Kasumi-1 (cell line): ENCODE measurements at places on chromosomes 11 and 22.

DNA sequence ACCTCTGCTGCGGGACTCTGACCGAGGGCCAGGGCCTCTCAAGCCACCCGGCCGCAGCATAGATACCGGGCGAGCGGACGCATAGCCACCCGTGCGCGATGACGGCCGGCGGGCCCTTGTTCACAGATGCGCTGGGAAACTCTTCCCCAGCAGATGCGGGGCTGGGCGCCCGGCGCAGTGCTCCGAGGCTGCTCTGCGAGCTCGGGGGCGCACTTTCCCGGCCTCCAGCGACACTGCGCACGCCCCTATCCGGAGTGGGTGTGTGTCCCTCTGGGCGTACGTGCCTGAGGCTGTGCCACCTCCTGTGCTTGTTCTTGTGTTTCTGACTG, 104.7 kb upstream of the E2F8 start:
- DNase-seq, result no peak

DNA sequence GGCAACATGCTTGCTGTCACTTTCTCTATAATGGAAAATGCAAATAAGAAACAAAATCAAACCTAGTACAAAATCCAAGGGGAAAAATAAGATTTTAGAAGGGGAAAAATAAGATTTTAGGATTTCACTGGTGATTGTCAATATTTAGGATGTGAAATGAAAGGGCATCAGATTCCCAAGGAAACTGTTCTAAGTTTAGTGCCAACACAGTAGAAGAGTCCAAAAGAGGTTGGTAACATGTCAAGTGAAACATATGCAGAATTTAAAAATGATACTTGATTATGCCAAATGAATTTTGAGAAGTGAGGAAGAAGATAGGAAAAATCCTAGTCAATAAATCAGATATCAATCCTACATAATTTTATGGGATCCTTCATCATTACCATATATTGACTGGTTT, 45.7 kb upstream of the ARL14EP start:
- no peak for DNase-seq

DNA sequence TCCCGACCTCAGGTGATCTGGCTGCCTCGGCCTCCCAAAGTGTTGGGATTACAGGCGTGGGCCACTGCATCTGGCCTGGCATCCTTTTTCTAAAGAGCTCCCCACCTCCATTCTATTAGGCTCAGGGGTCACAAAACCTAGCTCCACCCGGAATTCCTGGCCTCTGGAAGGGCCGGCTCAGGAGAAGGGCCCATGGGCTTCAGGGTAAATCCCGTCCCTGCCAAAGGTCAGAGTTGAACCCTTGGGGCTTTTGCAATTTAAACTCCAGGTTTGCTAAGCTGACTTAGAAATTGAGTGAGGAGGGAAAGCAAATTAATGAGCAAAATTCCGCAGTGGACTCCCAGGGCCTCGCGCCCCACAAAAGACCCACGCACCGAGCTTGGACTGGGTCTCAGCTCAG, 48.3 kb downstream of the RPS6KA4 start:
- DNase-seq, result no peak

- DNase-seq, result no peak
Observed at GRCh38 chr22:32809786-32810554, 8.5 kb downstream of the TIMP3 start.

DNA sequence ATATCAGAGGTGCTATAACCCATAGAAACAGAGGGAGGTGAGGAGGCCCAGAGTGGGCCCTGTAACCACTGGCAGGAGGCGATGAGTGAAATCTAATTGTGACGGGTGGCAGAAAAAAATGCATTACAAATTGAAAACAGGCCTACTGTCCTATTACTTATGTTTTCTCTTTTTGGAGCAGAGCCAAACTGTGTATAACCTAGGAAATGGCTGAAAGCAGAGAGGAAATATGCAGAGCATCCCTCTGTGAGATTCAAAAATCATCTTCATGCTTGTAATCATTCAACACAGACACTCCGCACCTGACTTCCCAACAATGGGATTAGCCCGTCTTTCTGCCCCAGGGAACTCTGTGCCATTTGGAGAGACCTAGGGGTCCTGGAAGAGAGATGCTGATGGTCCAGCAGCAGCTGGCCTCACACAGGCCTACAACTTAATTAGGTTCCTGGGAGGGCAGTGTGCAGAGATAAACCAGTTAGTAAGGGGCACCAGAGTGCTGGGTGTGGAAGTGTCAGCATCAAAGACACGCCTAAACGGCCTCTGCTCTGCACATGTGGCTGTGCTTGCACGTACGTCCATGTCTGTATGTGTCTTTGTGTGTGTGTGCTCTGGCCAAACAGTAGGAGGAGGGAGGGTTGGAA, 41.8 kb downstream of the MAP6 start:
- DNase-seq, result no peak

- no peak for DNase-seq
Observed at GRCh38 chr11:114384487-114384886, 15.8 kb downstream of the C11orf71 start.

- no peak for DNase-seq
Observed at GRCh38 chr11:111245425-111245824, at the start of gene POU2AF2. TSS of gene POU2AF2 (plus strand) at chr11:111245725. CDS start at chr11:111245854, 129 bp downstream.

GRCh38 chr11:15801616-15802015, 554.7 kb downstream of the SOX6 start:
- no peak for DNase-seq

DNA sequence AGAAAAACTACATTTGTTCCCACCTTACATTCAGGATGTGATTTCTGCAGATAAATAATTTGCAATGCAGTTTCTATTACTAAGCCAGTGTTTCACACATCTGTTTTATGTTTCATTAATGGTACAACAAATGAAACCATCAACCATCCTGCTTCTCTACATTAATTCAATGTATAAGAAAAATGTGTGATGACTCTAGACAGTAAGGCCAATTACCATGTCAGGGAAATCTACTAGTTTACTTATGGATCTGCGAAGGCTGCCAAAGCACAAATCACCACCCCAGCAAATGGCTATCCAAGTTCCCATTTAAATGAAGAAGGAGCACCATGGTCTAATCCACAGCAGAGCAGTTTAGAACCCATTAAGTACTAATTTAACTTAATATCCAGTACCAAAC, 50.1 kb upstream of the NCAM1 start:
- DNase-seq, result no peak

DNA sequence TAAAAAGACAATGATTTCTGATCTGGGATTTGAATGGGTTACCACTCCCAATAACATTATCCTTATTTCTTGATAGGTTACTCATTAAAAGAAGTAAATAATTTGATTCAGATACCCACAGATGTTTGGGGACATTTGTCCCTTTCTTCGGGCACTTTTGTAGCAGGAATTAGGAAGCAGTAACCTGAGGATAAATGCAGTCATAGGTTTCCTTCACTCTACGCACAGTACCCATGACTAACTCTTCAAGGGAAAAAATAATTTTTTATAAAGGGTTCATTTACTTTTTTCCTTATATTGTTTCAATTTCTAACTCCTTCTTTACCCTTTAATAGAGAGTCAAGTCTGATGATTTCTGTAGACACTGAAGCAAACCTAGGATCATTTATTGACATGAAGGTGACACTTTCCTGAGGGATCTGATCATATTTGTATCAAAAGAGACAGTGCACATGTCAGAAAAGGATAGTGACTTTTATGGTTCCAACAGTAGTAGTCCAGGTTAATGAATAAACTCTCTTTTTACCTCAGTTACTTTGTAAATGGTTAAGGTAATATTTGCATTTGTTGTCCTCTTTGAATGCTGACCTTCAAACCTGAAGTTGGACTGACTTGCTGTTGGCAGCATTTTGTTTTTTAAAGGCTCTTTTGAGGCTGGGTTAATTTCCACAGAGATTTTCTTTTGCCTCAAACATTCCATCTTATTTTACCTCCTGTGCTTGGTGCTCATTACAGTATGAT, 1072.0 kb downstream of the LRRC4C start:
- no peak for DNase-seq

DNA sequence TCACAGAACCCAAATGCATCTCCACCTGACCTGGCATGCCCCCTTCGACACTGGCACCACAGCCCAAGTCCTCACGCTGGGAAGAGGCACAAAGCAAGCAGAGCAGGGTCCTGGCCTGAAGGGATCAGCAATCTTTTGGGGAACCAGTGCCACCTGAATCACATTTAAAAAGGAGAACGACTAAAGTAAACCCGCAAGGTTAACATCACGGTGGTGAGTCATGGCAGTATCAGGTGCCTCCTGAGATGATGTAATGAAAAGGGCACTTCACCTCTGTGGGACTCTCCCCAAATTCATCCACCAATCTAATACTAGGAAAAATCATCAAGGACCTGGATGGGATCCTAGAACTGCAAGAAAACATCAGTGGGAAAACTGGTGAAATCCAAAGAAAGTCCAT, 44.9 kb downstream of the PACSIN2 start:
- DNase-seq, result no peak

DNA sequence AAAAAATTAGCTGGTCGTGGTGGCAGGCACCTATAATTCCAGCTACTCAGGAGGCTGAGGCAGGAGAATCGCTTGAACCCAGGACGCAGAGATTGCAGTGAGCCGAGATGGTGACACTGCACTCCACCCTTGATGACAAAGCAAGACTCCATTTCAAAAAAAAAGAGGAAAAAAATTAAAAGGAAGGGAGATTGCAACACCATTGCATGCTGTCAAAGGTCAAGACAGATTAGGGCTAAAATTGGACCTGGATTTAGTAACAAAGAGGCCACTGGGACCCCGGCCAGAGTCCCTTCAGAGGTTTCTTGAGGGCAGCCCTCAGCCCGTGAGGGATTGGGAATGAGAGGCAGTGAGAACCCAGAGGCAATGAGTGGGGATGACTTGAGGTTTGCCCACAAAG, 8.2 kb upstream of the MAFF start:
- DNase-seq, result no peak
